ENCODE measurements at places on chromosomes 3 and 15.
A peak's percentile ranks its signal among the peaks of the same experiment; 100 is the strongest.

DNA sequence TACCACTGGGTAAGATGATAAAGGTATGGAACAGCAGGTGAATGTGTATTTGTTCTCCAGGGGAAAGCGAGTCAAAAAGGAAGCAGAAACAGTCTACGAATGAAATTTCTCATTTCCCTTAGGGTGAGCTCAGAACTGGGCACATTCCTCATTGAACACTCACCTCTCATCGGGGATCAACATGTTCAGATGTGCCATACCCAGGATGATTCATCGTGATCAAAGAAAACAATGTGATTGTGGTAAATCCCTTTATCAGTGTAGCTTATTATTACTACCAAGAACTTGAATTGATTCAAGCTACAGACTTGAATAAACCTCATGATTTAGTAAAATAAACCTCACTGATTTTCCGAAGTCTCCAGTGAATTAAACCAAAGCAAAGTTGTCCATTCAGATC, 72.1 kb downstream of the GJD2 start:
- no peak for DNase-seq

DNA sequence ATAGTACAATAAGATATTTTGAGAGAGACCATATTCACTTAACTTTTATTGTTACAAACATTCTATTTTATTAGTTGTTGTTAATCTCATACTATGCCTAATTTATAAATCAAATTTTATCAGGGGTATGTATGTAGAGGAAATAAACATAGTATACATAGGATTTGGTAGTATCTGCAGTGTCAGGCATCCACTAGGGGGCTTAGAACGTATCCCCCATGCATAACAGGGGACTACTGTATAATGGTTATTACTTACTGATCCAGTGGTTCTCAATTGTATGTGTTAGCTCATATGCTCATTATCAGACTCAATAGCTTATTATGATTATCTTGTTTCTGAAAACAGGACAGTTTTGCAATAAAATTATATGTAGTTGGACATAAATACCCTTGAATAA, 27.6 kb downstream of the CMC1 start:
- DNase-seq = no peak

DNA sequence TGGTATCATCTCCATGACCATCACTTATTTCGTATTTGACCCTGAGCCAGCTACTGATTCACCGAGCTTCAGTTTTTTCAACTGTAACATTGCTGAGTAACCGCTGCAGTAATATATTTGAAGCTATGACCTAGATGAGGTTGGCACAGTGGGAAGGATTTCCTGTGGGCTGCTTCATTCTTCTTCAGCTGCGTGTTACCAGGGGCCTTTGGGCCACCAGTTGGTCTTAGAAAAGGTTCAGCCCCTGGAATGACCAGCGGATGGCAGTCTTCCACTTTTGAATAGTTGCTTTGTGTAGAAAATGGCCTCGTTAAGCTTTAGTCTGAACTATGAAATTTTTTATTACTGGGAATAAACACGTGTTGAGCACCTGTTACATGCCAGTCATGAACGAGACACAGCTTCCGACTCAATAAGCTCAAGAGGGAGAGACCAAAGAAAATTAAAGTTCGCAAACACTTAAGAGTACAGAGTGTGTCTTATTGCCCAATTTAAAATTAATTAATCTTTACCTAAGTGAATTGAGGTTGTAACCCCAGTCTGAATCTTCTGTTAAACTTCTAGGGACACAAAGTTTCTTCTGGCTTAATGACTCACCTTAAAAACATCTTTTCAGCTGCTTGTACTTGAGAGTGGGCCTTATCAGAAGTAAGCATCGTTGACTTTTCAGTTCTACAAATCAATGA, 57.6 kb upstream of the NR2E3 start:
- DNase-seq = peak; percentile 46

- DNase-seq = no peak
Observed at GRCh38 chr3:104040896-104041295, 1325.8 kb upstream of the ALCAM start.

GRCh38 chr3:123099331-123100192, 32.7 kb downstream of the PDIA5 start:
- DNase-seq = no peak

GRCh38 chr3:59288951-59289350, 239.1 kb upstream of the CFAP20DC start:
- DNase-seq = no peak

- peak; percentile 21 for DNase-seq
Observed at GRCh38 chr3:56819016-56819809, 17.5 kb upstream of the ARHGEF3 start.

DNA sequence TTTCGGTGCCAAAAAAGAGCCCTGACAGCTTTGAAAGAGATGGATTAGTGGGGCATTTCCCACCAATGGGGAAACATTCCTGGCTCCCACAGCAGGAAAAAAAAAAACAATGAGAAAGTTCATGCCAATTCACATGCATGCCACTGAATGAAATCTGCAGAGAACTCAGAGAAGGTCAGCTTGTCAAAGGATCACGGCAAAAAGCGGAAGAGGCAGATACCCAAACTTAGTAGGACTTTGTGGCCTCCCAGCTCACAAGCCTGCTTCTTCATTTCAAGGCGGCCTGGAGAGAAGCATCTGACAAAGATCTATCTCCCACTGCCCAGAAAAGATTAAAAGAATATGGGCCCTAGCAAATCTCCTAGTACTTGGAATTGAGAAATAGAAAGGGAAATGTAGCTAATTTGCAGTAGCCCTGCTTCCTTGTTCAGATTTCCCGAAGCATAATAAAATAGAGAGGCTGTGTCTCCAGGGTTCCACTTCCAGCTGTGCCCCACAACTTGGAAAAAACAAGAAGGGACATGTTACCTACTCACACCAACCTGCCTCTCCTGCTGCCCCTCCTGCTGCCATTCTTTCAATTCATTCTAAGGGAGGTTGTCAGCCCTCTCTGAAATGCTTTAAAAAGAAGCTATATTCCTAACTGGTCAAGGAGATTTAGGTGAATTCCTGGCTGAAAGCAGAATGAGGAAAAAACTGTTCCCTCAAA, 170.4 kb downstream of the FHIT start:
- DNase-seq = no peak

- DNase-seq = no peak
Observed at GRCh38 chr3:27590437-27591298, 106.5 kb upstream of the SLC4A7 start.

- DNase-seq = no peak
Observed at GRCh38 chr3:172103724-172104123, 64.3 kb downstream of the FNDC3B start.

- DNase-seq = no peak
Observed at GRCh38 chr15:70863450-70864218, 9.7 kb upstream of the LARP6 start.

- no peak for DNase-seq
Observed at GRCh38 chr15:42594095-42594494, 18.7 kb downstream of the STARD9 start.

GRCh38 chr3:130644628-130645253, 101.9 kb downstream of the PIK3R4 start:
- DNase-seq = no peak

- no peak for DNase-seq
Observed at GRCh38 chr3:186442162-186442561, 80.1 kb upstream of the DGKG start.

- no peak for DNase-seq
Observed at GRCh38 chr3:155326901-155327300, 33.4 kb upstream of the STRIT1 start.

DNA sequence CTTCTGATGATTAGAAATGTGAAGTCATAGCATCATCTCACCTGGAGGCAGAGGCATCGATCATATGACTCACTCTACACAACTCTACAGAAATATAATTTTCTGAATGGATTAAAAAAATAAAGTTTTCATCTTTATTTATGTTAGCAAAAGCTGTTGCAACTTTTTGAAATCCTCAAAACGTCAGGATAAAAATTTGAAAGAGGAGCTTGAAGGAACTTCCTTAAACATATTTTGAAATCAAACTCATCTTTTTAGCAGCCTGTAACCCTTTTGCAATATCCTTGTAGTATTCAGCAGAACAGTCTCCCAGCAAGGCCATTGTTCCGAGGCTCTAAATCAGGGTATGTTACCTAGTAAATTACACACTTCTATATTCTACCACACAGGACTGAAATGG, 985.4 kb downstream of the PLOD2 start:
- DNase-seq = no peak

DNA sequence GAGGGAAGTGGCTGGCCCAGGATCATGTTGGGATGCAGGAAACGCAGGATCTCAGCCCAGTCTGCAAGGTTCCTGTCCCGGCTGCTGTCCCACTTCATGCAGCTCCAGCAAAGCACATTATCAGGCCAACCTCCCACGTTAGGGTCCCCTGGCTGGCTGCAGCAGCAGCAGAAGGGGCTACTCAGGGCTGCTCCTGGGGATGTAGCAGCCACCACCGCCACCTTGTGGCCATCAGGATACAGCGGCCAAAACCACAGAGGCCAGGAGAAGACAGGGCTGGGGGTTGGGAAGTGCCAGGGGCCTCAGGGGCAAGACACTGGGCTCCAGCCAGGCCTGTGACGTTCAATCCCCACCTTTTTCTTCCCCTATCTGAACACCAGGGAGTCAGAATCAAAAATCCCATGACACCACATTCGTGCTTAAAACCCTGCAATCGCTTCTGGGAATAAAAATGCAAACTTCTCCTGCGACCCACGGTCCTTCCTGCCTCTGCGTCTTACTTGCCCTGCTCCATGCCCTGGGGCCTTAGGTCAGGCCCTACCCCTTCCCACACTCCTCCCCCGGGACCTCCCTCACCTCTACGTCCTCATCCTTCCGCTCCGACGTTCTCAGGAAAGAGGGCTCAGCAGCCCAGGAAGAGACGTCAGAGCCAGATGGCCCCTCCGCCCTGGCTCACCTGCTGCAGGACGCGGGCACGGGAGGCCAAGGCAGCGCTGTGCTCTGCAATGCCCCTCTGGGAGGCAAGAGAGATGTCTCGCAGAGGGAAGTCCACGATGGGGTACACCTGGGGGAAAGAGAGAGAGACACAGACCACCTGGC, 21.5 kb downstream of the SSUH2 start:
- peak; percentile 76 for DNase-seq

DNA sequence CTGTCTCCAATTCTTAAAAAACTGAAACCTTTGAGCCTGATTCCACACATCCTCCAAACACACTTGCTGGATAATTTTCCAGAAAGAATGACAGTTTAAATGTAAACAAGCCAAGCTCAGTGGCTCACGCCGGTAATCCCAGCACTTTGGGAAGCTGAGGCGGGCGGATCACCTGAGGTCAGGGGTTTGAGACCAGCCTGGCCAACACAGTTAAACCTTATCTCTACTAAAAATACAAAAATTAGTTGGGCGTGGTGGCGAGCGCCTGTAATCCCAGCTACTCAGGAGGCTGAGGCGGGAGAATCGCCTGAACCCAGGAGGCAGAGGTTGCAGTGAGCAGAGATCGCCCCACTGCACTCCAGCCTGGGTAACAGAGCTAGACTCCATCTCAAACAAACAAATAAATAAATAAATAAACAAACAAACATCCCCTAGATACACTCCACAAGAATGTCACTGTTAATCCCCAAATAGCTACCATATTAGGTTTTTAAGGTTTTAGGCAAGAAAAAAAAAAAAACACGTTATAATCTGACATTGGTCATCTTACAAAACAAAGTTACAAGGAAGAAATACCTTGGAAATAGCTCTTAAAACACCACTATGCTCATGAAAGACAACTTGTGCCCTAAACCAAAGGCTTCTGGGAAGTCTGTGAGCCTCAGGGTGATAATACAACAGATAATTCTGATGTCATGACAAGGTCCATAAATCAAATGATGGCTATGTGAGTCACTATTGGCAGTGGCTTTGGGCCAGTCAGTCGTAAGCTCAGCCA, 13.2 kb downstream of the TNIK start:
- peak; percentile 31 for DNase-seq

DNA sequence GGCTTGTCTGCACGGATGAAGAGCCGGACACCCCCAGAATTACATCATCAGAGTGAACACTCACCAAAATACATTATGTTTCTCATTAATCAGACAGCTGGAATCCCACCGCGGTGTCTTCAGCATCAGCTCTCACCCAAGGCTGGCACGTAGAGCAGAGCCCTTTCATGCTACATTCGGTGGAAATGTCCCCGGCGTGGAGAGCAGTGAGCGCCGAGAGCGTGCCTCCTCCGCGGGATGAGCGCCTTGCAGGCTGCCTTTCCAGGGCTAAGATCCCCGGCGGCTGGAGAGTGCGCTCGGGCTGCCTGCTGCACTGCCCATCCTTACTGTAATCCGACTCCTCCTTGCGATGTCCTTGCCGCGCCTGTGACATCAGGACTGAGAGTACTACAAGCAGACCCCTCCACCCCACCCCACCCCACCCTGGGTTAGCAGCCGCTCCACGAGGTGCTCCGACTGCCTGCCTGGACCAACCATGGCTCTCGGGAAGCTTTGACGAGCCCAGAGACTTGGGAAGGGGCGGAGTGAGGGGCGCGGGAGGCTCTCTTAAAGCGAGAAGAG, at the start of gene ZNF385D:
Gene ZNF385D, minus strand, starts transcription at position 380 of the 561 bp plus-strand sequence. Its CDS starts 294 bp downstream, at position 86.
- peak; percentile 56 for DNase-seq

- no peak for DNase-seq
Observed at GRCh38 chr3:108114423-108115065, 23.7 kb upstream of the CD47 start.

DNA sequence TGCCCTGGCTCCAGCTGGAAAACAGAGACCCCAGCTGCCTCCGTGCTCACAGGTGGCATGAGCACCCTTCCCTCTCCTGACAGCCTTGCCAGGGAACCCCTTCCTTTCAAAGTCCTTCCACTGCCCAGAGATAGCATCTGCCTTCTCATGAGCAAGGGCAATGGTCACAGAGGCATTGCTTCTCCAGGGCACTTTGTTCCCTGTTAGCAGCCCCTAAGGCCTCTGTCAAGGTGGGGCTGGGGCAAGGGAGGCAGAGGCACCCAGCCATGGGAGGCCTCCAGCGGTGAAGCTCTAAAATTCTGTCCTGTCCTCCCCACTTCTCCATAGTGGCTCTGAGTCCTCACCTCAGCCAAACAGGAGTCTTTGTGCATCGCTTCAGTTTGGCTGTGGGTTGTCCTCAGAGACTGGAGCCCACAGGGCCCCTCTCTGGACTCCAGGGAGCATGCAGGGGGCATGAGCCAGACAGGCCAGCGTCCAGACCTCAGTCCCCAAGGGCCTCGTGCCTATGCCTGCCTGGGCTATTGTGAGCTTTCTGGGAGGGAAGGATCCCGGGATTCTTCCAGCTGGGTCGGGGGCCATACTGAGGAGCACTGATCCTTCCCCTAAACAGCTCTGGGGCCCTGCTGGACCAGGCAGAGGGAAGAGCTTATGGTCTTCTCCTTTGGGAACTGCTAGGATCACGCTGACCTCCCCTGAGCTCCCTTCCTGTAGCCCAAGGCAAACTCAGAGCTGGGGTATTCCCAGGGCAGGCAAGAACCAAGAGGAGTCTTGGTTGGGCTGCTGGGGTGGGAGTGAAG, 106.6 kb downstream of the DNAJB8 start:
- no peak for DNase-seq

All from SHP77 (cell line).